ENCODE measurements at places on chromosomes 13 and 19.

DNA sequence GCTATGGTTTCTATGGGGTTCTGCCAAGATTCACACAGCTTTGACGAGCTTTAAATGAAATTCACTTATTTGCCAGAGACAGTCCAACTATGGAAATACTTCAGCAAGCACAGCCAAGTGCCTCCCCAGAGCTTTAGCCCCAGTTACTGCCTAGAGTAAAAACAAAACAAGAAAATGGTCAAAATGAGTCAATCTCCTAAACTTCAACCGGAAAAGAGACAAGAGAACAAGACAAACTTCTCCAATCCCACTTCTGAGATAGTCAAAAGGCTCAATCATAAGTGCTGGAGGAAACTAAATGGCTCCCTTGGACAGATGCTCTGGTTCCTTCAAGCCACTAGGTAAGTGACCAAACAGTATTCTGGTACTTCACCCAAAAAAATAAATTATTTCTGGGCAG is 65.8 kb downstream of the KATNAL1 start:
- DNase-seq, result no peak

DNA sequence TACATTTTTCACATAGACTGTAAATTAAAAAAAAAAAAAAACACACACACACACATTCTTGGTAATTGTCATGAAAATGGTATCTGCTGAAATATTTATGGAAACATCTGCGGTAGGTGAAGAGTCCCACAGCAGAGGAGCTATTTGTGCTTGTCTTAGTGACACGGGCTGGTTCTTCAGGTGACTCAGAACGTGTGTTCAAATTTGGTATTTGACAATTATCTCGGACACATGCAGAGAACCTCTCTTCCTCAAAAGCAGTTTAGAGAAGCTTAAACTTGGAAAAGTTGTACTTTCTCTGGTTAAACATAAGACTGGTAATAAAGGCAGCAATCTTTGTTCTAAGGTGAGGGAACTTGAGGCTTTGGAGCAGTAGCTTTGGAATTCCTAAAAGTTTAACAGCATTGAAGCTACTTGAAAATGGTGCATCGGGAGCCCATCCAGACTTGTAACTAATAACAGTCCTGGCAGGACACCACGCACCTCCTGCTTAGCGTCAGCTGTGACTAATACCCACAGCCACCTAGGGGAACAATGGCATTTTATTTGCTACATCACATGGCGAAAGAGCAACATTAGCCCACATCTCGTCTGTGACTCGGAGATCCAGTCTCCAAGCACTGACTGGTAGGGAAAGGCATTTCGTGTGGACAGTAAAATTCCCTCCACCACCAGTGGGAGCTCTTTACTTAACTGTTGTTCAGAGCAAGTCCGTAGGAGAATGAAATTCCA is 1505.1 kb upstream of the SLC10A2 start:
- peak; percentile 95 for DNase-seq

DNA sequence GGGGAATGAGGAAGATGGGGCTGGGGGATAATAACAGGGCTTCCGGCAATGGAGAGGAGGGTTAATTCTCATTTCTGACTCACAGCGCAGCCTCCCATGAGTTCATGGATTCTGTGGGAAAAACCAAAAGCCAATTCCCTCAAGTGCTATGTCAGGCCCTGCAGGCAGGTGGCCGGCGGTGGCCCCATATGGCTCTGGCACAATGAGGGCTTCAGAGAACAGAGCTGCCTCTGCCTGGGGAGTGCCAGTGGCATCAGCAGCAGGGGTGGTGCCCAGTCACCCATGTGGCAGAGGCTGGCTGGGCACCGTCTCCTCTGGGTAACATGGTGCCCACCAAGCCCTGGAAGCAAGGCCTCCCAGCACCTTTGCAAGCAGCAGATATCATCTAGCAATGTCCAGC is 69.1 kb downstream of the ALOX5AP start:
- no peak for DNase-seq

DNA sequence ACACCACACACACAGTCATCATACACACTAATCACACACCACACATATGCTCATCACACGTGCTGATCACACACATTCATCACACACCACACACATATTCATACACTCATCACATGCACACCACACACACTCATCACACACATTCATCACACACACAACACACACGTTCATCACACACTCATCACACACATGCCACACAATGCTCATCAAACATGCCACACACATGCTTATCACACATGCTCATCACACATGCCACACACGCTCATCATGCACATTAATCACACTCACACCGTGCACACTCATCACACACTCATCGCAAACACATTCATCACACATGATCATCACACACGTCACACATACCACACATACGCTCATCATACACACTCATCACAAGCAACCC is 47.5 kb downstream of the C1QTNF9 start:
- no peak for DNase-seq

GRCh38 chr13:57629821-57630235 is 1.7 kb upstream of the PCDH17 start:
- DNase-seq, result peak; percentile 81
